MV-4-11 (cell line): ENCODE measurements at places on chromosomes 3 and 15.

GRCh38 chr3:61847784-61848462, 286.6 kb downstream of the PTPRG start:
- DNase-seq: no peak

DNA sequence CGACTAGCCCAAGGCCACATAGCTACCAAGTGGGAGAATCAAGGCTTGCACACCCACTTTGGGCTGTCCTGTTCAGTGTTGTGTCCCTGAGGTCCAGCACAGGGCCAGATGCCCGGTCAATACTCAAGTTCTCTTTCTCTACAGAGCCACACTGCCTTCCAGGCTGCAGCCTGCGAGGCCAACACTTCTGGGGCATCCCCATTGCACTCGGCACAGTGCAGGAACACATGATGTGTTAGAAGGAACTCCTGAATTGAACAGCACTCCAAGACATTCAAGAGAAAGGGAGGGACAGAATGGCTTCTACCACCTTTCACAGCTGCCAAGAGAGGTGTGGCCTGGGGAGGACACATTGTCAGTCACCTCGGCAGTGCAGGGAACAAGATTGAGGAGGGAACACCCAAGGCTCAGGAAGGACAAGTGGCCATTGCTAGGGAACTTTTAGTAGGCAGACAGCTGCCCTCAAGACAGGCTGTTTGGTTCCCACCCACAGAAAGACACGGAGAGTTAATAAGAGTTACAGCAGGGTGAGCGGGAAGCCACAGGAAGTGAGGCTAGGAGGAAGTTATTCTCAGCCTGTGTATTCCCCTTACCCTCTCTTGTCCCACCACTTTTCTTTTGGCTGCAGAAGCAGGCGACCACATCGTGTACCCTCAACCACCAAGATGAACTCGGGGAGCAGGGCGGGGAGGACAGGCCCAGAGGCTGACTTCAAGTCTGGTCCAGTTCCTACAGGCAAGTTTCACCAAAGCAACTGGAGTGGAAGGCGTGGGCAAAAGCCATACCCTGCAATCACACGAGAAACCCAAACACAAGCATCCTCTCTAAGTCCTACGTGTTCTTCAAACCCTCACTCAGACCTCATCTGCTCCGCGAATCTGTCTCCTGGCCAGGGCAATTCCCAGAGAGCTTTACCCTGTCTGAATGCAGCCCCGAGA, 69.4 kb downstream of the SRGAP3 start:
- DNase-seq: peak; percentile 83

GRCh38 chr3:179706233-179706632, 53.4 kb downstream of the USP13 start:
- no peak for DNase-seq

- no peak for DNase-seq
Measured at GRCh38 chr15:63554337-63554927, 42.8 kb upstream of the FBXL22 start.

- DNase-seq: no peak
Measured at GRCh38 chr3:117518364-117518763, 808.8 kb downstream of the TUSC7 start.

- peak; percentile 98 for DNase-seq
Measured at GRCh38 chr3:67290438-67290837, 292.3 kb downstream of the KBTBD8 start.

GRCh38 chr15:34047893-34048775, 9.1 kb upstream of the AVEN start:
- peak; percentile 15 for DNase-seq

- no peak for DNase-seq
Measured at GRCh38 chr3:183312433-183312832, 59.4 kb downstream of the B3GNT5 start.
